ENCODE measurements at places on chromosomes 6 and 20. TPM values are rescaled to one million over a fixed set of nuclear protein-coding genes. Genes with fewer than 3 reads are reported as not detected.

The GRM4 gene
- not detected for total RNA-seq

The FBXL4 gene
- total RNA-seq, result 8.8 TPM

The TMEM30A gene
- total RNA-seq, result 72.0 TPM

The OR2H2 gene
- total RNA-seq, result not detected

The SEMG1 gene
- not detected for total RNA-seq

The MCHR2 gene
- total RNA-seq, result not detected

The PRPH2 gene
- total RNA-seq, result 0.16 TPM

The RHAG gene
- not detected for total RNA-seq

All from natural killer cell (primary cell).